ENCODE measurements at places on chromosomes 6 and 20.

- DNase-seq = no peak
These were observed 36.7 kb downstream of the MAN1A1 start for GRCh38 chr6:119312875-119313338.

DNA sequence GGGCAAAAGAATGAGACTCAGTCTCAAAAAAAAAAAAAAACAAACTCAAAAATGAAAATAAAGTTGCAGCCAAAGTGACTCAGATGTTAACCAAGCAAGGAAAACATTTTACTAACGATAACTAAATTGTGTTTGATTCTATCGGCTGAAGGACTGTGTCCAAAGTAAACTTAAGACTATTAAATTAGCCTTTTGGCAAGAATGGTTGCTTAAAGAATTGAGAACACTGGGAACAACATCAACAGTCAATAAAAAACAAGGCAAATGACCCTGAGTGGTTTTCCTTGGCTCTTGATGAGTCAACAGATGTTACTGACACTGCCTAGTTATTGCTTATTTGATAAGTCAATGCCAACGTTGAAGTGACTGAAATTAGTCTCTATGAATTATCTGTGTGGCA lies 36.7 kb downstream of the POU3F2 start:
- DNase-seq = no peak

GRCh38 chr6:43831191-43831590 lies 61.2 kb downstream of the VEGFA start:
- DNase-seq = no peak

DNA sequence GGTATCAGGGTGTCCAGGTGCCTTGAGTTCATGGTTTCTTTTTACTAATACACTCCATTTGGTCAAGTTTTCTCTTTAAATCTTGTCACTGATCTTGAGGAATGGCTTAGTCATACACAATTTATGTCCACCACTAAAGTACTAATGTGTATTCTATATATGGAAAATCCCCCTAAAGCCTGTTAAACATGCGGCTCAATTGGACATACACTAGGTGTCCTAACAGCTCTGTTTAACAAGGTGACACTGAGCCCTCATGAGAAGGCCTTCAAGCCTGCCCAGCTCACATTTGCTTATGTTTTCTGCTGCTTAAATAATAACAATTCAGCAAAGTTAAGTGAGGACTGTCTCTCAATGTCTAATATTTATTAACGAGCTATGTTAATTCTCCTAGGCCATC lies 31.5 kb downstream of the PDE7B start:
- no peak for DNase-seq

DNA sequence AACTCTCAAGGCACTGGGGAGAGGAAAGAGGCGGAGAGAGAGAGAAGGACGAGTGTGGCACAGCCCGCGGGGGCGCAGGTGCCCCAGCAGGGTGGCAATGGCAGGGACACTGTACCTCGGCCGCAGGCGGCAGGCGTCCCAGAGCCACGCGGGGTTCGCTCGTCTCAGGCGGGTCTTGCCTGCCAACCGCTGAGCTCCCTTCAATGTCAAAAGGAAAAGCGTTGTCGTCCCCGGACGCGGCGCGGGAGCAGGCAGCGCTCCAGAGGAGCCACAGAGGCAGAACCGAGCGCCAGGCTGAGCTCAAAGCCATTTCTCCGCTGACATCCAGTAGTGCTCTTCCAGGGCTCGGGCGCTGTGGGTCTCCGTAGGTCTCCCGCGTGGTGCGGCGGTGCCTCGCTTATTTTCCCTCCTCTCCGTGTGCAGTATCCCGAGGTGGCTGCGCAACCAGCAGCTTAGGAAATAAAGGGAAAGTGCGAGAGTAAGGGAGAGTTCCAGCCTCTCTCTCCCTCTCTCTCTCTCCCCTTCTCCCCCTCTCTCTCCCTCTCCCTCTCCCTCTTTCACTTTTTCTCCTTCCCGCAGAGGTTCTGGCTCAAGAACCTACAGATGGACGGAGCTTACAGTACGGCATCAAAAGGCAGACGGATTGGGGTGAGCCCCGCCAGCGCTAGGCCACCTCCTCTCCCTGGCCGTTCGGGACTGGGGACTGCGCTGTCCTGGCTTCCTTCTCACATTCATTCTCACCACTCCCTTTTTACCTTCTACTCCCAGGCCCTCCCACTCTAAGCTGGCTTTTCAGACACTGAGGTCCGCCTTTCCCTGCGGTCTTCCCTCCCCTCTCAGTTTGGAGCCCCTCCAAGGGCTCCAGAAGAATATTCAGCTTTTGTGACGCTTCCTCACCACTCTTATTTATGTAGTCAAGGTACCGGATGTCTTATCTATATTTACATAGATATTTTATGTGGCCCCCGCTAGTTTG lies at the start of gene LAMA4:
LAMA4 (minus strand) TSS at position 727 of the 976 bp plus-strand sequence; CDS start at position 310, 417 bp downstream.
- no peak for DNase-seq

- DNase-seq = no peak
These were observed 252.8 kb downstream of the CDH26 start for GRCh38 chr20:60210779-60211617.

- DNase-seq = no peak
These were observed 54.3 kb downstream of the NUS1 start for GRCh38 chr6:117729613-117730012.

GRCh38 chr20:4369798-4370124 lies 351.9 kb upstream of the PRND start:
- no peak for DNase-seq

DNA sequence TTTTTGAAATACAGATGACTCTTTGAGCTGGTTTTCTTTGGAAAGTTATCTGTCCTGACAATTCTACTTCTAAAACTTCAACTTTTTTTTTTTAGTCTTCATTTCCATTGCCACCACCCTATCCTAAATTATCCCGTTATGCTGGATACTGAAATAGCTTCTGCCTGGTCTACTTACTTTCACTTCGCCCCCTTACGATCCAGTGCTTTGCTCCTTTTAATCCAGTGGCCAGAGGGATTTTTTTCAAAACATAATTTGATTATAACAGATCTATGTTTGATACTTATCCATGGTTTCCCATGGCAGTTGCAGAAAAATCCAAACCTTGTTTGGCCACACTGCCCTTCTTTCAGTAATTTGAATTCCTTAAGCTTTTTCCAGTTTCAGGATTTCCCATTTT lies 27.4 kb downstream of the ASXL1 start:
- no peak for DNase-seq

All from thoracic aorta (tissue), 2 donors.